ENCODE measurements at places on chromosomes 3 and 15.

- DNase-seq = no peak
Measured at GRCh38 chr3:126569390-126569975, 10.8 kb upstream of the C3orf22 start.

DNA sequence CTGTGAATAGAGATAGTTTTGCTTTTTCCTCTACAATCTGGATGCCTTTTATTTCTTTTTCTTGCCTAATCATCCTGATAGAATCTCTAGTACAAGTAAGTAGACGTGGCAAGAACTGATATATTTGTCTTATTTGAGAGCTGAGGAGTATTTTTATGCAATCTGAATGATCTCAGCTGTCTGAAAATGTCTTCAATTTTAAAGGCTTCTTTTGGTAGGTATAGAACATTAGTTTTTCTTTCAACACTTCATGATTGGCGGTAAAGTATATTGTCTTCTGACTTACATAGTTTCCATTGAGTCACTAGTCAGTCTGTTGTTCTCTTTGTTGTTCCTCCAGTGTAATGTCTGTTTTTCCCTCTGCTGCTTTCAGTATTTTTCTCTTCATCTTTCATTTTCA, 31.3 kb downstream of the MGA start:
- DNase-seq = no peak

- no peak for DNase-seq
Measured at GRCh38 chr3:170826047-170826446, 43.9 kb downstream of the RPL22L1 start.

DNA sequence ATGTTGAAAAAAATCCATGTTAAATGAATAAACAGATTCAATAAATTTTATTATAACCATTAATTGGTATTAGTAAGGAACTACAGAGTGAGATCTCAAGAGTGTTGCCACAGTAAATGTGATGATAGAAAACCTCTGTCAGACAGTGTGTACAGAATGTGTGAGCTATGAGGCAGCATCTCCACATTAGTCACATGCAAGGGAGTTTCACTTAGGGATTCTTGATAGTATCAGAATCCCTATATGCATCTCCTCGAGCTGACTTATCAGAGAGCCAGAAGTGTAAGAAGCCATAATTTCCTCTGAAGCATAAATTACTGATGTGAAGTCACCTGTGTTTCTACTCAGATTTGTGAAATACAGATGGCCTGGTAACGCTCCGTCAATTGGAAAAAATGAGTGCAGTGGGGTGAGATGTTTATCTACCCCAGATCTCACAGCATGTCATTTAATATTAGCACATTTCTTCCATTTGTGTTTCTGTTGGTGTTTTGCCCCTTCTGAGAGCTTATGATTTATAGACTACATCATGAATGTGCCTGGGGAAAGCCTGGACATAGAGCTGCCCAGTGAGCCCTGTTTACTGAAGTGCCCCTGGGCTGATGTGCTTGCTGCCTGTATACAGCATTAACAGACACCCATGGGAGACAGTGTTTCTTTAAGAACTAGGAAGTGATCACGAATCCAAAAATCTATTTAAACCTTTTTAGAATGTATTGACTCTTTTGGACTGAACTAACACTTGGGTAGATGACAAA, 262.4 kb downstream of the CPNE4 start:
- no peak for DNase-seq

All from stimulated activated CD4-positive, alpha-beta T cell treated with anti-CD3 and anti-CD28 coated beads, Interleukin-2, amount 100 ng/mL, for 48 hours (primary cell).